ENCODE measurements at places on chromosomes 4 and X. TPM values are rescaled to one million over a fixed set of nuclear protein-coding genes. Genes with fewer than 3 reads are reported as not detected.

GRCh38 chrX:13167481-13168231 lies 123.2 kb upstream of the FAM9C start:
- DNase-seq = no peak

- DNase-seq = no peak
These were observed 544.0 kb upstream of the ADGRL3 start for GRCh38 chr4:60656171-60656570.

DNA sequence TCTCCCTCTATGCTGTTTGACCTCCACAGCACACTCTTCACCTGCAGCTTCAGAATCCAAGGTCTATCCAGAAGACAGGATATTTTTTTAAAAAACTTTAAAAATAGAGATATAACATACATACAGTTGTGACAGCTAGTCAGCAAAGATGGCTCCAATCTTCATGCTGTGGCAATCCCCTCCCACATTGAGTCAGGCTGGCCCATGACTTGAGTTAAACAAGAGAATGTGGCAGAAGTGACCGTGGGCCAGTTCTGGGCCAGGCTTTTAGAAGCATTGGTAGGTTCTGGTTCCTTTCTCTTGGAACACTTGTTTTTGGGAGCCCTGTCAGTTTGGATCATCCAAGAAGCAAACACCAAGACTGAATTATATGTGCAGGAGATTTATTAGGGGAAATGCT lies 36.1 kb upstream of the REPS2 start:
- DNase-seq = no peak

PDE5A gene
- 3.1 TPM for total RNA-seq

DNA sequence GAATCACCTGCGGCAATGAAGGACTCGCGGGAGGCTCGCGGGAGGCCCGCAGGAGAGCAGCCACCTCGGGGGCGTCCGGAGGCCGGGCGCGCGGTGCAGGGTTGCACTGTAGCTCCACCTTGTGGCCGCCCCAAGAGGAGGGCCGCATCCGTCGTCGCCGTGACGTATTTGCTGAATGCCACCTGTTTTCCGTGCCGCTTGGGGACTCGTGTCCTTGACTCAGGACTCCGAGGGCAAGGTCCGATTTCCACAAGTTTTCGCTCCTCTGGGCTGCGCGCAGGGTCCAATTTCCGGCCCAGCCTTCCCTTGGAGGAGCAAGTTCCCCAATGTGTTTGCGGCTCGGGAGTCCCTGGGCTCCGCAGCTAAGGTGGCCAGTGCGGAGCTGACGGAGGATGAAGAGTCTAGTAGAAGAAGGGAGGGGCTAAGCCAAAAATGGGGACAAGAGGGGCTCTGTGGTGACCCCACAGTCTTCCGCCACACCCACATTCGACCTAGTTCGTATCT lies 10.7 kb upstream of the DLG3 start:
- peak; percentile 69 for DNase-seq

DNA sequence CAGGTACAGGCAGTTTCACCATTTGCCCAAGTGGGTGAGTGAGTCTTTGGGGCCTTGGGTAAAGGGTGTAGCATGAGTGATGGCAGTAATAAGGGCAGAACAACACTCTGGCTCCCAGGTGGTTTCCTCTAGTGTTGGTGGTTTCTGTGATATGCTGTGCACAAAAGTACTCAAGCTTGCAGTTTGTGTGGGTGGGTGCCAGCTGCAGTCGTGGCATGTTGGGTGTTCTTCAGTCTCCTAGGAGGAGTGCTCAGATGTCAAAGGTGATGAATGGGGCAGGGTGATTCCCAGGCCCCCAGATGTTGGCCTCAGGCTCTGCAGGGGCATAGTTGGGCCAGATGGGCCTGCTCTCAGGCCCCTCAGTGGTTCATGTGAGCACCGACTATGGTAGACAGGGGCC lies 166.1 kb upstream of the KLF8 start:
- DNase-seq = no peak

- DNase-seq = no peak
These were observed 37.2 kb upstream of the FAM9B start for GRCh38 chrX:9071031-9071650.

GRCh38 chr4:17712166-17712565 lies 69.3 kb downstream of the FAM184B start:
- no peak for DNase-seq

AKAP4 gene
- not detected for total RNA-seq

GRCh38 chr4:93466446-93466845 lies 362.1 kb upstream of the ATOH1 start:
- DNase-seq = no peak

ENPEP gene
- total RNA-seq = 41.5 TPM

MAGEA1 gene
- not detected for total RNA-seq

GRCh38 chrX:1249101-1249887 lies 19.3 kb upstream of the CSF2RA start:
- DNase-seq = peak; percentile 34

DNA sequence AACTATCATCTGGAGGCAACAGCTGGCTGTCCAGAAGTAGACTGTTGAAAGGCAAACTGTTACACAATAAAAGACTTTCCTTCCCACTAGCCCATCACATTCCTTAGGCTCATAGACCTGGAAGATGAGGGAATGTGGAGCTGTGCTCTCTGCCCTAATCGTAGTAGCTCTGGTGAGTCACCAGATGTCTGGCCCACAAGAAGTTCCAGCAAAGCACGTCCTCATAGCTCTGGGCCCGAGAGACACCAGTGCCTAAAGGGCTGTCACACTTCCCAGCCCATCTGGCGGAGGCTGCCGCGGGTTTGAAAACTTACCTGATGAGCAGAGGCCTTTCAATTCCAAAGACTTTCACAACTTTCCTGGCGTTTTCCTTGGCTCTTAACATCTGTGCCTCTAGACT lies 81.7 kb upstream of the STOX2 start:
- no peak for DNase-seq

IQCM gene
- not detected for total RNA-seq

NPNT gene
- 1.7 TPM for total RNA-seq

DNA sequence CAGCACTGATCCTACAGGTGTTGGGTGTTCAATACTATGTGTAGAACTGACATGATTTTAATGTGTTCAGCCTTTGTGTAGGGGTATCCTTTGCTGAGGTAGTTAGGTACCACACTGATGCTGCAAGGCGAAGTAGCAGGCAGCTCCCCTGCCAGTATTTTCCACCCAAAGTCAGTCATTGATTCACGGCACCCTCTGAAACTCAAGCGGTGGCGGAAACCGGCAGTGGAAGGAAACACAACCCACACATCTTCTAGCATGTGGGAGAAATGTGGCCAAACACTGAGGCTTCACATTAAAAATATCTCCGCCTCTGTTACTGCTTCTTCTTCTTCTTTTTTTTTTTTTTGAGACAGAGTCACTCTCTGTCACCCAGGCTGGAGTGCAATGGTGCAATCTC lies 126.3 kb downstream of the AASDH start:
- no peak for DNase-seq

GUCY1B1 gene
- total RNA-seq = 4.9 TPM

GRCh38 chr4:66575008-66575696 lies 904.9 kb upstream of the EPHA5 start:
- DNase-seq = no peak

GRCh38 chrX:19513383-19513782 lies 1.9 kb downstream of the MAP3K15 start:
- no peak for DNase-seq

- DNase-seq = no peak
These were observed 23.9 kb upstream of the GUCY1B1 start for GRCh38 chr4:155734951-155735350.

- no peak for DNase-seq
These were observed 3.5 kb upstream of the CDKL2 start for GRCh38 chr4:75633846-75634245.

TMPRSS11F gene
- total RNA-seq = not detected

- no peak for DNase-seq
These were observed 457.2 kb downstream of the GALNTL6 start for GRCh38 chr4:172270397-172270796.

DNA sequence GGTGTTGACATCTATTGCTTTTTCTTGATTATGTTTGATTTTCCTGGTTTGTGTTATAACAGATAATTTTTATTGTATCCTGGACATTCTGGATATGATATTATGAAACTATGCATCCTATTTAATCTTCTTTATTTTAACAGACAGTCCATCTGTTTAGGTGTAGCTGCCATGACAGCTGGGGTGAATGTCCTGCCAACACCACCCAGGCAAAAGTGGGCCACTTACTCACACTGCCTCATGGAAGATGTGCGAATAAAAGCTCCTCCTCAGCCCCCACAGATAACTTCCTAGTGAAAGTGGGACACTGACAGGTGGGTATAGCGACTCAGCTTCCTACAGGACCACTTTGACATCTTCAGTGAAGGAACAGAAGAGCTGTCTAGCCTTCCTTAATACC lies 18.4 kb upstream of the CNKSR2 start:
- no peak for DNase-seq

DNA sequence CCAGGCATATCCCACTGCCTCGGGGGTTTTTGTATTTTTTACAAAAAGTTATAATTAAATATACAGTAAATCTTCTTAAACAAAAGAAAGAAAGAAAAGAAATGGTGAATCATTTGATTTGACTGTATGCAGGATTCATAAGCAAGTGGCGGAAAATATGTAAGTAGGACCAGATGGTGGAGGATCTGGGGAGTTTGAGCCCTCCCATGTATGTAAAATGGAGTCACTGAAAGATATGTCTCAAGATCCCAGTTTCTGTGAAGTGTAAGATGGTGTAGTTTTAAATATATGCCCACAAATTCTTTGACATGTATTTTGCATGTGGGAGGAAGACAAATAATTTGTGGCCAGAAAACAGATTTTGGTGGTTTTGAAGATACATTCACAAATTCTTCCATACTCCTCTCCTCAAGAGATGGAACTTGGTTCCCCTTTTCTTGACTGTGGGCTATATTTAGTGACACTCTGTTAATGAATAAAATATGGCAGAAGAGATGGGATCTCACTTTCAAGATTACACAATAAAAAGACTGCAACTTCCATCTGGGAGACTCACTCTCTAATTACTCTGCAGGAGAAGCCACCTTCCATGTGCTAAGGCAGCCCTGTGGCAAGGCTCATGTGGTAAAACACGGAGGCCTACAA lies 133.6 kb upstream of the S100G start:
- no peak for DNase-seq

DNA sequence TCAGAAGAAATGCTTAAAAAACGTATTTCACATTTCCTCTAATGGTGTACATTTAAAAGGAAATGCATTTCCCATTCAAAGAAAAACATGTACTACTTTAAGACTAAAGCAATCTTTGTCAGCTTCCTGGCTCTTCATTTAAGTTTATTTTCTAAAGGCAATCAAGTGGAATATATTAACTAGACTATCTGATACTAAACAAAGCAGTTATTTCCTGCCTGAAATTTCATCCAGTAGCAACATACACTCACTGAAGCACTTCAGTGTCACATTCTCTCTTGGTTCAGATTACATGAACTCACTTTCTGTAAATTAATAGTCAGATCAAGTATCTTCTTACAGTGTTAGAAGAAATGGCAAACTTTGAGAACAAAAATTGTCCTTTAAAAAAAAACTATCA lies 42.5 kb downstream of the LRBA start:
- DNase-seq = no peak

CCDC149 gene
- 11.2 TPM for total RNA-seq

- no peak for DNase-seq
These were observed 581.1 kb downstream of the SPRY1 start for GRCh38 chr4:123977641-123978081.
